ENCODE measurements at places on chromosomes 2 and 18.

GRCh38 chr18:79542876-79543750 is 136.5 kb upstream of the CTDP1 start:
- H3K36me3 ChIP-seq, result no peaks in the 10 kb centered on the region
- H3K27me3 ChIP-seq, result no peaks in the 10 kb centered on the region
- H3K27ac ChIP-seq, result no peak overlapping the region
- H3K4me3 ChIP-seq, result no peak overlapping the region
- H3K4me1 ChIP-seq, result no peaks in the 10 kb centered on the region
- DNase-seq, result no peak

DNA sequence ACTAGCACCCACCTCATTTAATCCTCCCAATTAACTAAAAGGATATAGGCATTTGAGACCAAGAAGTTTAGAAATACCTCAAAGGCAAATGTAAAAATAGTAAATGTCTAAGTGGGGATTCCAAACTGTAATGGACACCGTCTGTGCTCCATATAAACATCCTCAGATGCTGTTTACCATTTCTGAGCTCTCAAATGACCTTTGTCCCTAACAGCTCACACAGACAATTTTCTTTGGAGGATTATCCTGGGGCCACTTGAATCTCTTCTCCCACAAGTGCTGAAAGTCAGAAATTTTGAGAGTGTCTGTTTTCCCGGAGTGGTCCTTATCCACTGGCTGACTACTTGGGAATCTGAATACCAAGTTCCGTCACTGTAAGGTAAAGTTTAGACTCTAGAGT is 1418.9 kb downstream of the LRP1B start:
- H3K27ac ChIP-seq, result no peak overlapping the region
- DNase-seq, result no peak
- H3K27me3 ChIP-seq, result no peaks in the 10 kb centered on the region
- H3K36me3 ChIP-seq, result no peaks in the 10 kb centered on the region

DNA sequence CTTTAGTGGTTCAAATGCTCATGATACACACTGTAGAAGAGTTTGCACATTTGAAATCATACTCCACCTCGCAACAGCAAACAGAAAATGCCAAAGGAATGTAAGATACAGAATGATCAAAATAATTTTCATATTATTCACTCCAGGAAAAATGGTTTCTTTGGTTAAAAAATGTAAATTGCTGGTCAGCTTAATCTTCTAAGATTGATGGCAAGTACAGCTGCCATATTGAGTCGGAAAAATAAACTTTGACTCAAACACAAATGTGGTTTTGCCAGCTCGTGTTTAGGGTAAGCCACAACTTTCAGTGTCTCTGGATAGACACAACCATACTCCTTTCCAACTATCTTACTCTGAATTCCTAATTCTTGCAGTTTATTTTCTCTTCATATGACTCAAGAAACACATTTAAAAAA is 154.9 kb upstream of the SMIM21 start:
- no peak overlapping the region for H3K4me3 ChIP-seq
- DNase-seq, result no peak
- H3K4me1 ChIP-seq, result no peaks in the 10 kb centered on the region
- H3K36me3 ChIP-seq, result no peaks in the 10 kb centered on the region
- no peaks in the 10 kb centered on the region for H3K27me3 ChIP-seq

- no peak overlapping the region for H3K4me3 ChIP-seq
- H3K36me3 ChIP-seq, result no peaks in the 10 kb centered on the region
- no peak overlapping the region for H3K27ac ChIP-seq
These were observed 262.1 kb downstream of the CPS1 start for GRCh38 chr2:210818473-210818872.

DNA sequence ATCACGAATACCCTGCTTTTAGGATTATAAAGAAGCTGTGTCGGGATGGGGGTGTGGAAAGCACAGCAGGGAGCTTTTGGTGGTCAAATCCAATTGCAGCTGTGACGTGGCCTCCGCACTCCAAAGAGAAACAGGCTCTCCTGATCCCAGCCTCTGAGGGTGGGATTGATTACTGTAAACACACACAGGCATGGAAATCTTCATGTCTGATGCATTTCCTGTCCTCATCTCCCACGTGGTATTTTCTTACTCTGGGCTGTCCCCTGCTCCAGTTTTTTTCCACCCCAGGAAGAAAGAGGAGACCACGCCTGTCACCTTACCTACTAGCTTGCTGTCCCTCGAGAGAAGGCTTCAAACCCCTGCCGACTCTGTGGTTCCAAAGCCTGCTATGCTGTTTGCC is 22.7 kb downstream of the RNF152 start:
- H3K27me3 ChIP-seq, result no peaks in the 10 kb centered on the region
- no peak for DNase-seq
- no peak overlapping the region for H3K27ac ChIP-seq
- no peak overlapping the region for H3K4me3 ChIP-seq

DNA sequence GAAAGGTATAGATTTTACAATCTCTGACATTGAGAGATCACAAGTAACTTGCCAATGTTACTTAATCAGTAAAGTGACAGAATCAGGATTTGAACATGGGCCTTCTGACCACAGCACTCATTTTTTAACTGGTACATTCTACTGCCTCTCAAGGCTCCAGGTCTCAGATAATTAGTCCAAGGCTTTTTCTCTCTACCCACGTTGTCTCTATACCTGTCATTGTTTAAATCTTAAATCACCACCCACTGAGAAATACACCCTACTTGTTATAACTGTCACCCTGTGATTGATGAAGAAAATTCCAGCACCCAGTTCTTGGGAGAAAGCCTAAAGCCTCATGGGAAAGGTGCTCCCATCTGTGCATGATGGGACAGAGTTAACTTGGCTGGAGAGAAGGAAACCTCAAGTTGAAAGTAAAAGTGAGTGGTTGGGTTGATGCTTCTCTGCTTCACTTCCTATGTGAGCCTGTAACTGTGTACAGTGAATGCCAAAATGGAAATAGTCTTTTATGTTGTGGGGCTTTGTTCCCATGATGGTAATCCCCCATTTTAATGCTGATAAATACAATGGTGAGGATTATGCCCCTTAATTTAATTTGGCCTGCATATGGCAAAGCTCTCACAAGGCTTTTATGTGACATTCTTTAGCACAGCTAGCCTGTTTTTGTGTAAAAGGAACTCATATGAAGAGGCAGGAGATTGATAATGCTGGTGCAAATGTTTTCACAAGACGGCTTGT is 190.1 kb upstream of the SP5 start:
- DNase-seq, result no peak
- no peaks in the 10 kb centered on the region for H3K36me3 ChIP-seq
- peak overlapping the region; percentile 33 for H3K27ac ChIP-seq
- H3K4me3 ChIP-seq, result no peak overlapping the region
- H3K4me1 ChIP-seq, result peaks cover 3% of the 10 kb centered on the region

GRCh38 chr2:77778917-77779316 is 256.7 kb upstream of the LRRTM4 start:
- H3K4me3 ChIP-seq, result no peak overlapping the region
- H3K27me3 ChIP-seq, result no peaks in the 10 kb centered on the region
- no peak overlapping the region for H3K27ac ChIP-seq

DNA sequence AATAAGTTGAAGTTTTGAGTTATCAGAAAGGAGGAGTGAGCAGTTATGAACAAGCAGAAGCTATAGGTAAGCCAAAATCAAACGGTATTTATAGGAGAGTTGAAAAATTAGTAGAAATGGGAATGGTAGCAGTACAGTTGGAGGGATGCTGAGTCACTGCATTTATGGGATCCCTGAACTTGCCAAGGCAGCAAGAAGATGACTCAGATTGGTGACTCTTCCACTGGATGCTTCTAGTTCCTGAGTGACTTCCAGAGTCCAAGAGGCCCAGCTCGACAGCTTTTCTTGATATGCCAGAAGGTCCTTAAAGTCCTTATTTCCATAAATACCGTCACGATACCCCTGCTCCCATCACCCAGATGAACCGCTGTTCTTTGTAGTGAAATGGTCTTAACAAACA is 31.1 kb upstream of the ACTR3 start:
- no peak for DNase-seq
- H3K4me3 ChIP-seq, result no peak overlapping the region
- H3K27ac ChIP-seq, result no peak overlapping the region
- no peaks in the 10 kb centered on the region for H3K36me3 ChIP-seq

- no peak for DNase-seq
- no peak overlapping the region for H3K4me3 ChIP-seq
- no peak overlapping the region for H3K27ac ChIP-seq
These were observed 150.3 kb downstream of the UBE2E3 start for GRCh38 chr2:181130686-181131085.

GRCh38 chr2:58268685-58269084 is 27.6 kb upstream of the FANCL start:
- no peak overlapping the region for H3K27ac ChIP-seq
- no peaks in the 10 kb centered on the region for H3K36me3 ChIP-seq
- no peaks in the 10 kb centered on the region for H3K4me1 ChIP-seq
- no peak for DNase-seq
- no peak overlapping the region for H3K4me3 ChIP-seq

DNA sequence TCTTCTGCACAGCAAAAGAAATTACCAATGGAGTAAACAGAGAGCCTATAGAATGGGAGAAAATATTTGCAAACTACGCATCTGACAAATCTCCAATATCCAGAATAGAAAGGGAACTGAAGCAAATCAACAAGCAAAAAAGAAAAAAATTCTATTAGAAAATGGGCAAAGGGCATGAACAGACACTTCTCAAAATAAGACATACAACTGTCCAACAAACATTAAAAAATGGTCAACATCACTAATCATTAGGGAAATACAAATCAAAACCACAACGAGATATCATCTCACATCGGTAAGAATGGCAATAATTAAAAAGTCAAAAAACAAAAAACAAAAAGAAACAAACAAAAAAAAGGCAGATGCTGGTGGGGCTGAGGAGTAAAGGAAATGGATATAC is 356.4 kb downstream of the ADCYAP1 start:
- no peaks in the 10 kb centered on the region for H3K36me3 ChIP-seq
- no peaks in the 10 kb centered on the region for H3K4me1 ChIP-seq
- DNase-seq, result no peak
- no peaks in the 10 kb centered on the region for H3K27me3 ChIP-seq
- H3K27ac ChIP-seq, result no peak overlapping the region

- DNase-seq, result no peak
- no peaks in the 10 kb centered on the region for H3K36me3 ChIP-seq
- no peaks in the 10 kb centered on the region for H3K27me3 ChIP-seq
- H3K4me1 ChIP-seq, result peaks cover 4% of the 10 kb centered on the region
These were observed 143.2 kb upstream of the SERTAD2 start for GRCh38 chr2:64796926-64797325.

DNA sequence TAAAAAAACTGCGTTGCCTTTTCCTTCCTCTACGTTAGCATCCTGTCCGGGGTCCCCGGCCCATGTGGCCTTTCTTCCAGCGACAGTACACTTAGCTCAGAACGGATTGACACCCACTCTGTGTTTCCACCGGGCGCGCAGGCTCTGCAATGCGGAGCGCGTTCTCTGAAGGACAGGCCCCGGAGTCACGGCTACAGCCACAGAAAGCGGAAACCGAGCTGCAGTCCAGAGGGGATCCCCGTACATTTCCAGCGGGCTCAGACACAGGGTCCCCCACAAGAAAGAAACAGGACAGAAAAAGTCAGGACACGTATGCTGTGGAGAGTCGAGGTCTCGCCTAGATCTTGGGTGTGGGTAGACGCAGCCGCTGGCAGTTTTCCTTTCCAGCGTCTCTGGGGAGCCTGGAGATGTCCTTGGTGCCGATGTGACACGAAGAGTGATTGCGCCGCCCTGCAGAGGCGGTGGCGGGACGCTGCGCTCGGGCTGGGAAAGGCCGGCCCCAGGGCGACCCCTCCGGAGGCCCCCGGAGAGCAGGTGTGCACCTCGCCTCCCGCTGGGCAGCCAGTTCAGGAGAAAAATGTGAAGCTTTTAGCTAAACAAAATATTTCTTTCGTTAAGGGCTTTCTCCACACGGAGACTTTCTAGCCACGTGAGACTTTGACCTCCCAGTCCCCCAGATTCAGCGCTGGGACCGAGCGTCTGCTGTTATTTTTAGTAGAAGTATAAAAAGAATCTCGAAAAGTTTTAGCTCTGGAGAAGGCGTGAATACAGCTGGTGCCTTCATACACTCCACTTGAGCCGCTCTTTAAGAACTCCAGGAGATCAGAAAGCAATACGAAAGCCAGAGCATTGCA is 1.3 kb upstream of the ACKR3 start:
- H3K36me3 ChIP-seq, result no peaks in the 10 kb centered on the region
- H3K27me3 ChIP-seq, result no peaks in the 10 kb centered on the region
- H3K4me3 ChIP-seq, result peak overlapping the region; percentile 23
- H3K4me1 ChIP-seq, result peaks cover 49% of the 10 kb centered on the region

- DNase-seq, result no peak
- H3K27ac ChIP-seq, result peak overlapping the region; percentile 85
- H3K27me3 ChIP-seq, result no peaks in the 10 kb centered on the region
- peak overlapping the region; percentile 93 for H3K4me3 ChIP-seq
- peaks cover 33% of the 10 kb centered on the region for H3K4me1 ChIP-seq
- no peaks in the 10 kb centered on the region for H3K36me3 ChIP-seq
These were observed 776 bp downstream of the MOGS start for GRCh38 chr2:74464406-74464805.

GRCh38 chr2:222582928-222583327 is 73.0 kb downstream of the FARSB start:
- H3K4me1 ChIP-seq, result no peaks in the 10 kb centered on the region
- no peaks in the 10 kb centered on the region for H3K36me3 ChIP-seq
- no peak overlapping the region for H3K27ac ChIP-seq
- H3K27me3 ChIP-seq, result no peaks in the 10 kb centered on the region
- no peak overlapping the region for H3K4me3 ChIP-seq
- no peak for DNase-seq

GRCh38 chr2:184304006-184304405 is 294.3 kb upstream of the ZNF804A start:
- H3K36me3 ChIP-seq, result no peaks in the 10 kb centered on the region
- no peak overlapping the region for H3K27ac ChIP-seq

DNA sequence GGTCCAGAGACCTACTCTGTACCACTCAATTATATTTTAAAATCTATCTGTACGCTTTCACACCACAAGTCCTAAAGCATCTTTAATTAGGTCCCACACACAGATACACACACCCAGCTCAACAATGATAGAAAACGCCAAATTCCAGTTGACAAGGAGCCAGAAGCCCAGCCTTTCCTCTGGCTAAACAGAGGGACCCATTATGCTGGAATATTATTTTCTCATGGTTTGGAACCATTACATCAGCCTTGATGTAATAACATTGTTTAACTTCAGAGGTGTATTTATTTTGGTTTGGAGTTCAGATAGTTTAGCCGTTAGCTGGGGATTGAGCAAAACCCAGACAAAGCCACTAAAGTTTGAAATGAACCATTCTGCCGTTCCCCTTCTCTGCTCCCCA is 14.0 kb upstream of the INHBB start:
- DNase-seq, result no peak
- H3K4me1 ChIP-seq, result no peaks in the 10 kb centered on the region
- no peaks in the 10 kb centered on the region for H3K36me3 ChIP-seq
- H3K27ac ChIP-seq, result no peak overlapping the region
- H3K4me3 ChIP-seq, result no peak overlapping the region
- H3K27me3 ChIP-seq, result no peaks in the 10 kb centered on the region

- no peaks in the 10 kb centered on the region for H3K36me3 ChIP-seq
- H3K27ac ChIP-seq, result no peak overlapping the region
- DNase-seq, result no peak
- H3K27me3 ChIP-seq, result no peaks in the 10 kb centered on the region
- H3K4me1 ChIP-seq, result peaks cover 14% of the 10 kb centered on the region
These were observed 31.8 kb upstream of the SLC8A1 start for GRCh38 chr2:40483549-40484243.

GRCh38 chr18:56927786-56928185 is 219.1 kb upstream of the BOD1L2 start:
- no peaks in the 10 kb centered on the region for H3K27me3 ChIP-seq
- no peak overlapping the region for H3K4me3 ChIP-seq
- no peaks in the 10 kb centered on the region for H3K4me1 ChIP-seq
- no peak for DNase-seq
- H3K27ac ChIP-seq, result no peak overlapping the region
